Right renal pelvis (tissue), 4 donors: ENCODE measurements at places on chromosomes 4 and X. TPM values are rescaled to one million over a fixed set of nuclear protein-coding genes. Genes with fewer than 3 reads are reported as not detected.

BLTP1 gene
- 74.7 TPM for polyA plus RNA-seq

DNA sequence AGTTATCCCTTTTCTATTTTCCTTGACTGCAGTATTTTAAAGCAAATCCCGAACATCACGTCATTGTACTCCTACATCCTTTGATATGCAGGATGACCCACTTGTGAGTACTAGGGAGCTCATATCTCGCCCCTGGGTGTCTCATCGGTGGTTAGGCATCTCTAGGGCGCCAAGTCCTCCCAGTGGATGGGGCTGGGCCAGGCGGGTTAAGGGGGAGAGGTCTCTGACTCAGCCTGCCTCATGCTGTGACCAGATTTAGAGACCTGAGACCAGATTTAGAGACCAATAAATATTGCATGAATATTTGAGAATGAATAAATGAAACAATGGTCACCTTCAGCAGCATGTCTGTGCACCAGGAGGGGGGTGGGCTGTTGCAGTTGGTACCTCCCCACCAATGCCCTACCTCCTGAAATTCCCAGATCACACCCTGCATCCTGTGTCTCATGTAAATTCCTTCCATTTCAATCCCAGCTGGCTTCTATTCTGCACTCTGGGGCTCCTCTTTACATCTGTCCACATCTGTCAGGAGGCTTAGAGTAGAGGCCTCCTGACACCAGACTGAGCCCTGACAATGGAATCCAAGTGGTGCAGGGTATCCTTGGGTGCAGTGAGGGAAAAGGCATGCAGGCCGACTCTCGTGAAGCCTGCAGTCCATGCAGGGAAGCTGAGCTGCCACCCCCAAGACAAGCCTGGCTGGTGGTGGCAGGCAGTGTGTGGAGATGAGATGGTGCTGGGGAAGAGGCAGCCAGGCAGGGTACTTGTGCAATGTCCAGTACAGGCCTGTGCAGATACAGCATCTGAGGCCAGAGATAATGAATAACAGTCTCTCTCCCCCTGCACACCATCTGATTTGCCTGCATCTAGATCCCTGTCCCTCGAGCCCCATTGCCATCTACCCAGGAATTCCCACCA lies 5.2 kb downstream of the APLN start:
- no peak for DNase-seq

DNA sequence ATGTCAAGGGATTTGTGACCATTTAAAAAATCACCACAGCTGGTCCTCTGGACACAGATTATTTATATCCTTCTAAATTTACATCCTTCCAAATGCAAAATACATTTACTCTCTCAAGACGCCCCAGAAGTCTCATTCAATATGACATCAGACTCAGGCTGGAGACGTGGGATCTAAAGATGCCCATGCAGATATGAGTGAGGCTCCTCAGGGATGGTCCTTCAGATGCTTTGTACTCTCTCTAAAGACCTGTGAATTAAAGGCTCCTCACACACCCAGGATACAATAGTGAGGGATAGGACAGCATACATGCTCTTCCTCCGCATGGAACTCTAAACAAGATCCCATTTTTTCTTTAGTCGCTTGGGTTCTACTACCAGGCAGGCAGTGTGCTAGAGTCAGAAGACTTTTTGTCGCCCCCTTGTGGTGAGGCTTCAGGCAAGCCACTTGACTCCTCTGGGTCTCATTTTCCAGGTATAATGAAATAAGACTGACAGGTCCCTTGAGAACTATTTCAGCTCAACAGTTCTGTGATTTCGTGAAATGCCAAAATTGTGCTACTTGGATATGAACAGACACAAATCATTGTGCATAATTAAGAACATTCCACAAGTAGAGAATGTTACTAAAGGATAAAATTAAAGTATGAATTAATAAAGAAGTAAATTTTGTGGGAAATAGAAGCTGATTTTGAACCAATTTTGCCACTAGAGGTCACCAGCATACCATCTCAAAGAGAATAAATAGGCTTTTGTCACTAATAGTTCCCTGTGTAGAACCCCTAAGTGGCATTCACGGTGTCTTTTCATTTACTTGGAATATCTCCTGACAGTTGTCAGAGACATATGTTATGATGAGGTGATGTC lies 13.7 kb upstream of the SCOC start:
- no peak for DNase-seq

DNA sequence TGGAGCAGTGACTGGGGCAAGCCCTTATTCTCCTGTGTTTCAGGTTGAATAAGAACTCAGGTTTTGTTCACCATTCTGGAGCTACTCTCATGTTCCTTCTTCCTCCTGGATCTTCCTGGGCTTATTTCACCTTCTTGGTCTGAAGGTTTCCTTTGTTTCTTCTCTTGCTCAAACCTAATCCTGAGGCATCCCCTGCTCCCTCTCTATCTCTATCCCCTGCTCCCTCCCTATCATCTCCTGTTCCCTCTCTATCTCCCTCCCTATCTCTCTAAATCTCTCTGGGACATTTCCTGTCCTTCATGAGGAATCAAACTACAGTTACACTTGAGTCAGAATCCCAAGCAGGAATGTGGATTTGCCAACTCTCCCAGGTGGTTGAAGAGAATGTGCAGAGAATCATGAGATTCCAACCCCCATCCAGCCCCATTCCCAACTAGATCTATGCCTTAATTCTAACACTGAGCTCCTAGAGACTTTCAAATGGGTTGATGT lies 134.9 kb upstream of the ZIC3 start:
- DNase-seq = no peak

DNA sequence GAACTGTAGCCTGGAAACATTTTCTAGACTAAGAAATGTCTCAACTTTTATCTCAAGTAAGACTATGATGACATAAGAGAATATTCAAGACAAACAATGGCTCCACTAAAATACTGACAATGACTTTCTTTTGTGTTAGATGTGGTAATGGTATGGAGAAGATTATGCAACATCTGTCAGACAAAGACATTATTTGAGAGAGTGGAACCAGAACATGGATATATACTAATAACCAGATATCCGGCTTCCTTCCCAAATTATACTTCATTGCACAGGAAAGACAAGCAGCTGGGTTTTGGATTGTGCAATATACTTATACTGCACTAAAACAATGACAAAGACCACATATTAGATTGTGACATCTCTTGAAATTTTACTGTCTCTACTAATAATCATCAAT lies 290.8 kb upstream of the GIMD1 start:
- DNase-seq = no peak

FGB gene
- 5.0 TPM for polyA plus RNA-seq

DNA sequence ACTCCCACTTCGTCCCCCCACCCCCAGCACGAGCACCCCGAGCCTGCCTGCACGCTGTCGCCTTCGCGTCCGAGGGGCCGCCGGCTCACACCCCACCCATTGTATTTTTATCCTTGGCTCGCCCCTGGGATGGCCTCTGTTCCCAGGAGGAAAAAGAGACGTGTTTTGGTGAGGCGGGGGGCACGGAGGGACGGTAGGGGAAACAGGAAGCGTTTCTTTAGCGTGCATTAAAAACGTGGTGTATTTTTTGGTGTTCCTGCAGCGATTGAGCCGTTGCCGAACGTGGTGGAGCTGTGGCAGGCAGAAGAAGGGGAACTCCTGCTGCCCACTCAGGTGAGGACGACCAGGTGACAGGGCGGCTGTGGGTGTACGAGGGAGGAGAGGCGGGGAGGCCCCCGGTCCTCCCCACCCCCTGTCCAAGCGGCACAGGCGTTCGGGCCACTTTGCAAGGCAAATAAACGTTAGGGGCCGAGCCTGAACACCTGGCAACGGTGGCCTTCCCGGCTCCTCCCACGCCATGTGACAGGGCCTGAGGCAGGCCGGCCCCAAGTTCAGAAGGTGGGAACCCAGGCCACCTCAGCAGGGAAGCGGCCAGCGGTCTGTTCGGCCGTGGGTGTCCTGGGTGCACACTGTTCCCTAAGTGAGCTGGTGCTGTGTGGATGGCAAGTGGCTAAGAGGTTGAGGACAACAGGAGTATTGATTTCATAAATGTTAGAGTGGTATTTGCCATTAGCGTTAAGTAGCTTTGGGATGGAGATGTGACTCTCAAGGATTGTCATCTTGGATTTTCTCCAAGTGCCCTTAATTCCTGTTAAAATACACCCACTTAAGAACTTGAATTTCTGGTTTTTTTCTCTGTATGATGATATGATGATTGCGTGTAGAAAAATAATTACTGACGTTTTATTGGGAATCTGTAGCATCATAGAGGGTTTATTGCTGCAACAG lies 1.1 kb downstream of the TMEM131L start:
- DNase-seq = no peak

GRCh38 chr4:86942185-86942666 lies 7.4 kb downstream of the AFF1 start:
- DNase-seq = no peak

CWH43 gene
- 6.3 TPM for polyA plus RNA-seq

- DNase-seq = no peak
These were observed 360.9 kb downstream of the PPP3CA start for GRCh38 chr4:100986360-100986868.

- DNase-seq = no peak
These were observed 106.5 kb downstream of the FAM193A start for GRCh38 chr4:2642968-2643367.

- no peak for DNase-seq
These were observed 6.5 kb upstream of the NUDT6 start for GRCh38 chr4:122928930-122929329.

DNA sequence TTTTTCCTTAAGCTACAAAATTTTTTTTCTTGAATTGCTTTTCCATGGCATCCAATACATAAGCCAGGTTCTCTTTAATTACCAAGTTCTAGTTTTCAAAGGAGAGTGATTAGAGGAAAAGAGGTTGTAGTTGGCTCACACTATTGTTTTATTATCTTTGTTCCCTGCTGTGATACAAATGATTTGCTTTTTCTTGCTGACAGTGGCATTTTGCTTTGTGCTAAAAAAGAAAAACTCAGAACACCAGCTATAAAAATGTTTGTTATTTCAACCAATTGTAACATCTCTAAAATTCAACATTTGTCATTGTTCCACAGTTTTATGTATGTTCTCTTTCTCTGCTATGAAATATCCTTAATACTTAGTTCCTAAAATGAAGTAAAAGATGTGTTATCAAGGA lies 1817.2 kb downstream of the STIM2 start:
- DNase-seq = no peak

DNA sequence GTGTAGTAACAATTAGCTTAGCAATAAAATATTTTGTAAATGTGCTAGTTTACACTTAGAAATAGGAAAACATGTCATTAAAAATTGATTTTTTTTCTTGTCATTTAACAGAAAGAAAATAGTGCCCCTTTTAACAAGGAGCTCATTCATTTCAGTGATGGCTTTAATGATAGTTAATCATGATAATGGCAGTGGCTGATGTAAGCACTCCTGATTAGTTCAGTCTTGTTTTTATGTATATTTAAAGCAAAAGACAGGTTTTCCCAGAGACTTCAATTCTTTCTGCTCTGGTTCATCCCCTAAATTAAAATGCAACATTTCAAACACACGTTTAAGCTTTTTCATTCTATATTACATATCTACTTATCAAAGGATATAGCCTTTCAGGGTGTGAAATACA lies 1039.5 kb upstream of the PCDH7 start:
- DNase-seq = no peak

VCX gene
- not detected for polyA plus RNA-seq

DNA sequence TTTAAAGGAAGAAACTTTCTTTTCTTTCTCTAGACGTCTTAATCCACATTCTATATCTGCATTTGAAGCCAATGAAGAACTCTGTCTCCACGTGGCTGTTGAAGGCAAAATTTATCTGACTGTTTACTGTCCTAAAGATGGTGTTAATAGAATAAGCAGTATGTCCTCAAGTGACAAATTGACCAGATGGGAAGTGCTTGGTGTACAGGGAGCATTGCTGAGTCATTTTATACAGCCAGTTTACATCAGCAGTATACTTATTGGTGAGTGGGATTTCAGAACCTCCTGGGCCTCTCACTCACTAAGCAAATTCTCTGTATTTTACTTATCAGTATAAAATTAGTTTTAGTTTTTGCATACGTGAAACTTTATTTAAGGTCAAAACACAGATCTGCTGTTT lies 33.7 kb downstream of the ADAD1 start:
- DNase-seq = no peak

GRCh38 chr4:41661442-41662076 lies 87.0 kb downstream of the PHOX2B start:
- peak; percentile 47 for DNase-seq

DNA sequence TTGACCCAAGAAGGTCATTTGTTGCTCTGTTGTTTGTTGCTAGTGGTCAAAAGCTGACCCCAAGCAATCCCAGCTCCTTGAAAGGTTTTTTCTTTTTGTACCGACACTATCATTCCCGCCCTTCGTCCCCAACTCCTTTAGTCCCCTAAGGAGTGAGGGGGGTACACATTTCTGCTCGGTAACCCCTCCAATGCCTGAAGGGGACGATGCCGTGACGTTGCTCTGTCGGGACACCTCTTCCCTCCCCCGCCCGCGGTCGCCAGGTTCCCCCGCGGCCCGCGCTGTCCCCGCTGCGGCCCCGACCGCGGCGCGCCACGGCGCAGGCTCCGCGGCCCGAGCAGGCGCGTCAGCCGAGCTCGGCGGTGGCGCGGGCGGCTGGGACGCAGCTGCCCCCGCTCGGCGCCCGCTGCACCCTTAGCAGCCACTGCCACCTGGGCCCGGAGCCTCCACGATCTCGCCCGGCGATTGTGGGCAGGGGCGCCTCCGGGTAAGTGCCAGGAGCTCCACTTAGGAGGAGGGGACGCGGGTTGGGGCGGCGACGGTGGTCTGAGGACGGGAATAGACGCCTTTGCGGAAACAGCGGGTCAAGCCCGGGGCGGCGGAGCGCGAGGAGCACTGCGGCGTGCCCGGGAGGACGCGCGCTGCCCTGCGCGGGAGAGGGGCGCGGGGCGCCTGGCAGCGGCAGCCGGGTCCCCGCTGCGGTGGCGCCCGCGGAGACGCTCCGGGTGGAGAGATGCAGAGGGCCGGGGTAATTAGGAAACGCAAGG lies at the start of gene GLRB:
Gene GLRB, plus strand, starts transcription at position 340 of the 767 bp plus-strand sequence. CDS start 1,875 bp downstream, outside the sequence.
- peak; percentile 11 for DNase-seq

GRCh38 chrX:31228909-31229308 lies 157.1 kb upstream of the FTHL17 start:
- no peak for DNase-seq

GRCh38 chr4:26729027-26729426 lies 131.6 kb upstream of the STIM2 start:
- no peak for DNase-seq

EPHA5 gene
- 0.67 TPM for polyA plus RNA-seq

GRCh38 chr4:76984127-76984526 lies 34.6 kb downstream of the SEPTIN11 start:
- DNase-seq = no peak

DNA sequence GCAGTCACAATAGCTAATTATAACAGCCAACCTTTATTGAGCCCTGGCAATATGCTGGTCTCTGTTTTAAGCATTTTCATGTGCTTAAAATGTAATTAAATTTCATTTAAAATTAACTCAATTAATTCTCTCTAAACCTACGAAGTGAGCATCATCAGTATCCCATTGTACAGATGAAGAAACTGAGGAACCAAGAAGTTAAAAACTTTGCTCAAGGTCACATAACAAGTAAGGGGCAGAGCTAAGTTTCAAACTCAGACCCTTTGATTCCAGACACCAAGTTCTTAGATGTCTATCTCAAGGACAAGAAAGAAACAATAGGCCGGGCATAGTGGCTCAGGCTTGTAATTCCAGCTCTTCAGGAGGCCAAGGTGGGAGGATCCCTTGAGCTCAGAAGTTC lies 55.9 kb upstream of the NFKB1 start:
- DNase-seq = no peak

SPANXA2 gene
- not detected for polyA plus RNA-seq

TAF7L gene
- polyA plus RNA-seq = 0.31 TPM

- no peak for DNase-seq
These were observed 77.6 kb downstream of the PPP3CA start for GRCh38 chr4:101269682-101270081.
